ENCODE measurements at places on chromosomes 5 and 9.
A peak's percentile ranks its signal among the peaks of the same experiment; 100 is the strongest.

- DNase-seq, result no peak
Observed at GRCh38 chr9:70081120-70081495, 37.5 kb downstream of the MAMDC2 start.

- DNase-seq, result no peak
Observed at GRCh38 chr9:137564817-137565411, 13.2 kb downstream of the MRPL41 start.

- DNase-seq, result no peak
Observed at GRCh38 chr9:37719526-37719925, 34.1 kb upstream of the TRMT10B start.

DNA sequence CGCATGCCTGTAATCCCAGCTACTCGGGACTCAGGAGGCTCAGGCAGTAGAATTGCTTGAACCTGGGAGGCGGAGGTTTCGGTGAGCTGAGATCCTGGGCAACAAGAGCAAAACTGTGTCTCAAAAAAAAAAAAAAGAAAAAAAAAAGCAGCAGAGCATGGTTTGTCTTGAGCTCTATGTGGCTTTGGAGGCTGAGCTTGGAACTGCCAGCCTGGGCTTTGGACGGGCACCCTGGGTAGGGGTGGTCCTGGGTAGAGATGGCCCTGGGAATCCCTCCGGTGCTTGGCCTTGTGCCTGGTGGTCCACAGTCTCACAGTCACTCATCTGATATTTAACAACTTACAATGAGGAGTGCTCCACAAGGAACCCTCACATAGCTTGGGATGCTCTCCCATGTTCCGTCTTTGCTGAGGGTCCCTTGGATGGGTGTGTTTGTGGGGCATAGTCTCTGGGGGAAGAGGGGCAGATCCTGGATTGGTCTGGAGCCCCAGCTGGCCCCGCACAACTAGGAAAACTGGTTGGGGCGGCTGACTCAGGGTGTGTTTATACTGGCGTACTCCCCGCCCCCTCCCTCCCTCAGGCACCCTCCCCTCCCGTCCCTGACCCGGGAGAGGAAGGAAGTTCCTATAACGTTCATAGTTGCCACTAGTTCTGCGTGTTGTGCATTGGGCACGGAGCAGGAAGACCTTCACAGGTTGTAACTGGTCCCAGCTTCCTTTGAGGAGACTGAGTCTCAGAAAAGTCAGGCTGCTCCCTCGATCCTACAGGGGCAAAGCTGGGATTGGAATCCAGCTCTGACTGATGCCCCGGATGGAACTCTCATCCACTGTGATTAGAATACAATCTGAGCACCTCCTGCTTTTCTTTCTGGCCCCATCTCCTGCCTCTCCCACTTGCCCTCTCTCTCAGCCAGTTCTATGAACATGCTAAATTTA lies 11.2 kb downstream of the IER5L start:
- DNase-seq, result peak; percentile 27

DNA sequence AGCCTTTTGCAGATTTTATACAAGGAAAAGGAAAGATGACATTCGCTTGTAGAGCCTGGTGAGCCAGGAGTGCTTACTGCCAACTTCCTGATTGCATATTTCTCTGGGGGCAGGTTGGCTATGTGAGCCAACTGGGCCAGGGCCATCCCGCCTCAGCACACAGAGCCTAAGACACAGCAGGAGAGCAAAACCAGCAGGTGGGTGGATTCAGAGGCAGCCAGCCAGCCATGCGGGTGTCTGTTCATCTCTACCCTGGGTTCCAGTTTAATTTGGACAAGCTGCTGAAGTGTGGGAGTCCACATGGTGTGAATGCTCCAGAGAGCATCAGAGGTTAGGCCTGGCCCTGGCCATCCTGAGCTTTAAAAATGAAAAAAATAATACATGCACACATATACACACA lies 291.4 kb downstream of the ARHGEF28 start:
- DNase-seq, result no peak

- no peak for DNase-seq
Observed at GRCh38 chr5:87300744-87301143, 33.1 kb downstream of the RASA1 start.

DNA sequence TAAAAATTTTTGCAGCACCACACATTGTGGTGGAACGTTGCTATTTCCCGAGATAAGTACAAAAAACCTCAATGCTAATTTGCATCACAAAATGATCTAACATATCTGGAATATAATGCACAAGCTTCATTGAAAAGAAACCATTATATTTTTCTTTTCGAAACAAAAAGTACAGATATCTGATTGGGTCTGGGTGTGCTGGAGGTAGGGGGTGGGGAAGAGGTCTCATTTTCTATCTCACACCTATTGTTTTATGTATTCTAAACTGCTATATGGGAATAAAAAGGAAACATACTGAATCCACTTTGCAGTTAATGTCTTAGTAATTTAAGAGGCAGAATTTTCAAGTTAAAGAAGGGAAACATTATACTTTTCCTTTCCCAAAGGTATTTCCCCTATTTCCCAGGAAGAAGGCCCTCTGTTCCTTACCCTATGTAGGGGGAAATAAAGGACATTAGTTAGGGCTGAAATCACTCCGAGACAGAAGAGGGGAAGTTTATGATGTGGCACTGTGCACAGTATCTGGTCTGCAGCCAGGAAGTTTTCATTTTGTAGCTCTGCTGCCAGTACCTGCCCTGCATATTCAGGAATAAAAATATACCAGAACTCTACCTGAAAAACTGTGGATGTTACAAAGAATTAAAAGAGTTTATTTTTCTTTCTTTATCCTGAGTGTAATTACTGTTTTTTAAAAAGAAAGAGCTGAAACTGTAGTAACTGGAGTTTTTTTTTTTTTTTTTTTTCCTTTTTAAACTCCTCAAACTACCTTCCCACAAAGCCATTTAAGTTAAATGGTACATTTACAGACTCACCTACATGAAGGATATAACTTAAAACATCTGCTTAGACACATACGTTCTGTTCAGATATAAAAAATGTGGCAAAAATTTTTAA lies 7.4 kb downstream of the MEF2C start:
- DNase-seq, result no peak

GRCh38 chr9:87854580-87854955 lies 28.1 kb upstream of the SPATA31E1 start:
- no peak for DNase-seq

DNA sequence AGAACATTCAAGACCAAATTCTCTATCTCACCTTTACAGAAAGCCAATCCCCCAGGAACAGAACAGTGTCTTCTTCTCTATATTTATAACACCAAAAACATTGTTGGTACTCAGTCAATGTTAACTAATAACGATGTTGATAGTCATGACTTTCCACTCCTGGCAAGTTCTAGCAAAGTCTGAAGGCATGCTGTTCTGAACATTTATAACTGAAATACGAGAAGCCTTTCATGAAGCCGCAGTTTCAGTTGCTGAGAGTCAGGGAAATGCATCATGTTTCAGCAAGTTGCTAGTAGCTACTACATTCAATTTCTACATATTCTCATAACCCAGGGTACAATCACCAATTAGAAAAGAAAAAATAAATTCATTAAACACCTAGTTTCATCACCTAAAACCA lies 301.4 kb downstream of the PDE4D start:
- DNase-seq, result no peak

DNA sequence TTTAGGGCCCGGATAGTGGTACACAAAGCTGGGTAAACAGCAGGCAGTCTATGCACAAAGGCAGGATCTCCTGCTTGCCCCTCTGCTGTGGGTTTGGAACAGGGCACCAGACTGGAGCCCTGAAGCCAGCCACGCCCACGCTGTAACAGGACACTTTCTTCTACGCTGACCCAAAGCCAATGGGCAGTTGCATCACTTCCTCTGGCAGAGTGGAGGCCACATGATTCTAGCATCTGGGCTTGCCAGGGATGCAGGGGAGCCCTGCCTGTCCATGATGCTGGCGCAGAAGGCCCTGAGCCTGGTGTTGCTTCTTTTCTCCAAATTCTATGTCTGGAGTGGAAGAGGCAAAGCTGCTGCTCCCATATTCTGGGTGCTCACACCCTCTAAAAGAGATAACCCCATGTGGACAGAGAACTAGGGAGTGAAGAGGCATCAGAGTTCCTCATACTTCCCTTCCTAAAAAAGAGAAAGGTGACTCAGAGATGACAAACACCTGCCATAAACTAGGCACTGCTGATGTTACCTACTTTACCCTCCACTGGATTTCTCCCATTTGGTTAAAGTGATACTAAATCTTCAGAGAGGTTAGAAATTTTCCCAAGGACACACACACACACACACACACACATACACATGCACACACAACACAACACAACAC lies 260.3 kb upstream of the KLF4 start:
- no peak for DNase-seq

GRCh38 chr5:103256178-103256577 lies 2.4 kb upstream of the MACIR start:
- no peak for DNase-seq

DNA sequence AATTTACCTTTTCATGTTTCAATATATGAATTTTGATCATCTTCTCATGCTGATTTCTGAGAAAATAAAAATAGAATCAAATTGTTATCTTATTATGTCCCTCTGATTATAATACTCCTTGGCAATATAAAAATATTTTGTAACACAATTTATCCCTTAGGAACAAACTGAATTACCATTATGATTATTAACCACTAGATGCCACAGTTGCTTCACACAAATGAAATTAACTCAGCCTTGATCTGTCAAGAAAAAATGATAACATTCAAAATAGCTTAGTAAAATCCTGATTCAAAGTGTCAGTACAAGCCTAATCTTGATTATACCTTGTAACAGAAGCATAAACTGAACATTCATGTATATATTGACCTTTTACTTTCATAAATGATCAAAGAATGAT lies 4.8 kb upstream of the CHSY3 start:
- DNase-seq, result no peak

DNA sequence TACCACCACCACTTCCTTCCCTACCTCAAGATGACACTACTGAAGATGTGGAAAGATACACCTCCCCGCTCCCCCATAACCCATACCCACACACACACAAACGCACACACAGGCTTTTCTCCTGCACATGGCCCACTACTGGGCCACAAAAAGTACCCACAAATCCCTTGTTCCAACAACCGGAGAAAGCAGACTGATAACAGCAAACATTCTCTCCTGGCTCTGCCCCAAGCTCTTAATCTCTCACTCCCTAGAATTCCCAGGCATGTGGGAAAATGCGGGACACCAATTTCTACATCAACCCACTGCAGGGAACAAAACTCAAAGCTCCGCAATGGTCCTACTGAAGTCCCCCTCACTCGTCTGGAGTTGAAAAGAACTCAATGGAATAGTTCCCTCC lies 611.0 kb upstream of the KLF4 start:
- DNase-seq, result no peak

DNA sequence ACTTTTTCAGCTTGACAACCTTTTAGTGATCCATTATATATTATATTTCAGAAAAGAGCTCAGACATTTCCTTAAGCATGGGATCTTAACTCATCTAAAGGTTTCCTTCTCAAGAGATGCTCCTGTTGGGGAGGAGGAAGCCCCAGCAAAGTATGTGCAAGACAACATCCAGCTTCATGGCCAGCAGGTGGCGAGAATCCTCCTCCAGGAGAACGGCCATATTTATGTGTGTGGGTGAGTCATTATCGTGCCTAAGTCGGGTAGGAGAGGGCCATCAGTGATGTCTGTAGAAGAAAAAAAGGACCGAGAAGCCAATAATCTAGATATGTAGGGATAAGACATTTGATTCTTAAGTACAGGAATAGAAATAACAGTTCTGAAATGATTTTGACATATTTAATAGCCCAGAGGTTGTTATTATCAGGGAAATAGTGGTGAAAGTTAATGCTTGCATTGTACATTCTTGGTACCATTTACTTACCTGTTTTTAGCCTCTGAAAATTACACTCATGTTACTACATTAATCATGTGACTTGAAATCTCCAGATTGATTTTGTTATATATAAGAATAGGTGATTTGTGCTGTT lies 28.2 kb downstream of the MTRR start:
- no peak for DNase-seq

DNA sequence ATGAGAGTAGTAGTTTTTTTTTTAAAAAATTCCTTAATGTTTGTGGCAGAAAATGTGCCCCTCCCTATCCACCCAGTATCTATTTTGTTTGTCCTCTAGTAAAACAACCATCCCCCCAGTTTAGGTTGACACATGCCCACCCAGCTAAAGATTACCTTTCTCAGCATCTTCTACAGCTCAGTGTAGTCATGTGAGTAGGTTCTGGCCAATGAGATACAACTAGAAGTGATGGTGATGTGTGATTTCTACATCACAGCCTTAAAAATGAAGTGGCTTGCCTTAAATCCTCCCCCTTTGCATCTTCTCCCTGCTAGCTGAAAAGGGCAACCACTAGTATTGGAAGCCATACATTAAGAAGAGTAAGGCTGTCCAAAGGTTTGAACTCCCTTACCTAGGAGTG lies 14.9 kb downstream of the CHD1 start:
- no peak for DNase-seq

GRCh38 chr9:78144663-78145377 lies 91.1 kb upstream of the CEP78 start:
- no peak for DNase-seq

DNA sequence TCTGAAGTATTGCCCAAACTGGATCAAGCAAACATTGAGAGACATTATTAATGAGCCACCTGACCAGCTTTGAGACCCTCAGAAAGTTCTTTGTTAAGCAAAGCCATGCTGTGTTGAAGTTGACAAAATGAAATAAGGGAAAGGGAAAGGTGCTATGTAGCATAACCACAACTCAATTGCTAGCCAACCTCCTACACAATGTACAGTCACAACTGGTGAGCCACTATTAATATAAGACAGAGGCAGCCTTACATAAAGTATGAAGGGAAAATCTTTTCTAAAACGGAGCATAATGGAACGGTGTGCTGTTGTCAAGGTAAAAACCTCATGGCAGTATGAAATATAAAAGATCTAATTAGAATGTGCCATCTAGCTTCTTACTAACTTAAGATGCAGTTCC lies 375.8 kb upstream of the ST8SIA4 start:
- DNase-seq, result no peak

GRCh38 chr5:156322666-156323065 lies 4.3 kb upstream of the SGCD start:
- no peak for DNase-seq

DNA sequence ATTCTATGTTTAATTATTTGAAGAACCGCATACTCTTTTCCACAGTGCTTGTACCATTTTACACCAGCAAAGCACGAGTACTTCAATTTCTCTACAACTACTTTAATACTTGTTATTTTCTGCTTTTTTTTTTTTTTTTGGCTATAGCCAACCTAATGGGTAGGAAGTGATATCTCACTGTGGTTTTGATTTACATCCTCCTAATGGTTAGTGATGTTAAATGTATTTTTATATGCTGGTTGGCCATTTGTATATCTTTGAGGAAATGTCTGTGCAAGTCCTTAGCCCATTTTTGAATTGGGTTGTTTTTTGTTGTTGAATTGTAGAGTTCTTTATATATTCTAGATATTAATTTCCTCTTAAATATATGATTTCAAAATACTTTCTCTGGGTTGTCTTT lies 22.6 kb downstream of the OGN start:
- DNase-seq, result no peak

Measured in CD4-positive, alpha-beta T cell treated with Interleukin-1 beta for 1 hour (primary cell).